Right hindlimb (tissue), 1 donor: ENCODE measurements at places on chromosomes 5 and 9.

GRCh38 chr9:116697362-116697761, 10.3 kb downstream of the TRIM32 start:
- DNase-seq = no peak

DNA sequence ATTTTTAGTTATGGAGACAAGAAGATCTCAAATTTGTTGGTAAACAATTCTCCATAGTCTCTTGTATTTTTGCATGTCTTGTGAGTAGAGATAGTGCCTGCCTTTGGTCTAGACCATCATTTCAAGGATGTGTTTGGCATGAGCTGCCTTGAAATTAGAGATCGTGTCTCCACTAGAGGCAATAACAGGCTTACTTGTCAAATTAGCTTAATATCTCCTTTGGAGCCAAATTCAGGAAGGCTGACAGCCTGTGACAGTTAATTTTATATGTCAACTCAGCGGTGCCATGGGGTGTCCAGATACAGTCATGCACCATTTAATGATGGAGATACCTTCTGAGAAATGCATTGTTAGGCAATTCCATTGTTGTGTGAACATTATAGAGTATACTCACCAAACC, 24.8 kb upstream of the PRDM9 start:
- no peak for DNase-seq

DNA sequence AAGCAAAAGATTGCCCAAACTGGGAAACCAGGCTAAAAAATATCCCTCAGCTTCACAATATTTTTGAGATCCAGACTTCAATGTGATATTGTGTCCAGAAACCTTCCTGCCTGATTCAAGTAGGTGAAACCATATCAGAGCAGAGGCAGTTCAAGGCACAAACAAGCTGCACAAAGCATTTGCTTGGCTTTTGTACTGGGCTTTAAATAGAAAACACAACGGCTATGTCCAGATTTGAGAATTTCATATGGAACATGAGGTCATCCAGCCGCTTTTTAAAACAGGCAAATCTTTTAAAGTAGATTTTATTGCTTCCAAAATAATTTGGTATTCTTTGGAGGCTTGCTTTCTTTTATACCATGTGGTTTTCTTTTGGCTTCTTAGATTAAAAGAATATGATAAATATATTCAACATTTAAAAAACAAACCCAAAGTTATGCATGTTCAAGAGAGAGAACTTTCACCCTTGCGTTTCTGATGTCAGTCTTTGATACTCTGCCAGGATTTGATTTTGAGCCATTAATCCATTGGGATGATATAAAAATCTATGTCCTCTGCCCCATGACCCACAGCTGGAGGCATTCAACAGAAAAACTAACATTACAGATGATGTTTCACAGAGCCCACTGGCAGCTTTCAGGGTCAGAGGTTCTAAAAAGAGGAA, 29.0 kb upstream of the CCDC112 start:
- no peak for DNase-seq

- no peak for DNase-seq
Observed at GRCh38 chr9:14231196-14231990, 82.5 kb downstream of the NFIB start.

- no peak for DNase-seq
Observed at GRCh38 chr9:132731230-132731629, 61.0 kb downstream of the GTF3C4 start.
